ENCODE measurements at places on chromosomes 2 and 18. TPM values are rescaled to one million over a fixed set of nuclear protein-coding genes. Genes with fewer than 3 reads are reported as not detected.

DNA sequence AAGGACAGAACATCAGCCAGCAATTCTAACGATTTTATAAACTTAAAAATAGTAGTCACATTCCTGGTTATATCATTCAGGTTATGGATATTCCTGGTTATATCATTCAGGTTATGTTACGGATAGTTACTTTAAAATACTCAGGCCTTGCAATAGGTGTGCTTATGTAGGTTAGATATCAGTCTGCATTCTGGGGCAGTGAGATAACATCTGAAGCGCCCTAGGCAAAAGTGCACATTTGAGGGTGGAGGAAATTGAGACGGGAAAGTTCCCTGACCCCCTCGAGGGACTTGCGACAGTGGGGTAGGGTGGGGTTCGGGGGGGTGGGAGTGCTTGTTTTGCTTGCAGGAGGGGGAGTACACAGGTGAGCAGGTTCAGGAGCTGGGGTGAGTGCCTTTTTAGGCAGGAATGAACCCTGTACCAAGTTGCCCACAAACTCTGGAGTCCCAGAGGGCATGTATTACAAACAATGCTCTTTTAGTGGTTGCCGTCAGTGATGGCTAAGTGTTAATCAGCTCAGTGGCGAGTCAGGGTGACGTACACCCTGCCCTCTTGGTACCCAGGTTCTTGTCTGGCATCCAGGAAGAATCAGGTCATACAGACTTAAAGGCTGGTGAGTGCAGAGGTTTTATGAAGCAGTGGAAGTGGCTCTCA, 31.8 kb downstream of the CREG2 start:
- DNase-seq: no peak

KANSL3 gene
- total RNA-seq: 31.8 TPM

- no peak for DNase-seq
Measured at GRCh38 chr2:170401187-170401586, 223.2 kb downstream of the MYO3B start.

UGT1A10 gene
- not detected for total RNA-seq

- no peak for DNase-seq
Measured at GRCh38 chr2:14425869-14426268, 206.6 kb upstream of the LRATD1 start.

GRCh38 chr2:28164280-28164801, 228.3 kb upstream of the FOSL2 start:
- peak; percentile 56 for DNase-seq

GRCh38 chr2:43387092-43388062, 161.0 kb upstream of the ZFP36L2 start:
- DNase-seq: no peak

DNA sequence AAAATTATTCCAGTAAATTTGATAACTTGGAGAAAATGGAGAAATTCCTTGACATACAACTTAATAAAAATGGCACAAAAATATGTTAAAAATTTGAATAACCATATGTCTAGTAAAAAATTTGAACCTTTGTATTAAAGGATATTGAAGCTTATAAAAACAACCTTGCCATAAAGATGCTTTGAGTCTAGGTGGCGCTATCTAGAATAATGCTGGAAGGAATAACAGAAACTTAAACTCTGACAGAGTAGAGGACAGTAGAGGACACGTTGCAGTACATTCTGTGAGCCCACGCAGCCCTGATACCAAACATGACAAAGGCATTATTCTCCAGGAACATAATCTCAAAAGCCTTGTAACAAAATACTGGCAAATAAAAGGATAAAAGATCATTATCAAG, 44.7 kb upstream of the ALKAL2 start:
- DNase-seq: no peak

DNA sequence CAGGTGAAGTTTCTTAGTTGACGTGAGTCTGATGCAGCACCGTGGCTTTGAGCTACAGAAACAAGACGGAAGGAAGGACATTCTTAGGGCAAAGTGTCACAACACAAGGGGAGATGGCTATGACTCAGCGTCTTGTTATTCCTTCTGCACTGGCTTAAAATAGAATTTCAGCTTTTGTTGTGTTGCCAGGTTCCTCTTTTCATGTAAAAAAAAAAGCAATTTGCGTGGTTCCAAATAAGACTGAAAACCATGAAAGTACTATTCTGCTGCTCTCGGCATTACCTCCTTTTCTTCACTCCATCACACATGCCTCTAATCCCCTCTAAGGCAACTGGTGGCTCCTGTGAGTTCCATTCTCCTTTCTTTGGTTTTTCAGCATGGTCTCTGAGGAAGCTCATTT, 150.1 kb downstream of the ANTXR1 start:
- no peak for DNase-seq

SLC4A3 gene
- 503 TPM for total RNA-seq

MARCO gene
- total RNA-seq: 15.0 TPM

KIF1A gene
- total RNA-seq: 0.65 TPM

MAP3K19 gene
- not detected for total RNA-seq

DNA sequence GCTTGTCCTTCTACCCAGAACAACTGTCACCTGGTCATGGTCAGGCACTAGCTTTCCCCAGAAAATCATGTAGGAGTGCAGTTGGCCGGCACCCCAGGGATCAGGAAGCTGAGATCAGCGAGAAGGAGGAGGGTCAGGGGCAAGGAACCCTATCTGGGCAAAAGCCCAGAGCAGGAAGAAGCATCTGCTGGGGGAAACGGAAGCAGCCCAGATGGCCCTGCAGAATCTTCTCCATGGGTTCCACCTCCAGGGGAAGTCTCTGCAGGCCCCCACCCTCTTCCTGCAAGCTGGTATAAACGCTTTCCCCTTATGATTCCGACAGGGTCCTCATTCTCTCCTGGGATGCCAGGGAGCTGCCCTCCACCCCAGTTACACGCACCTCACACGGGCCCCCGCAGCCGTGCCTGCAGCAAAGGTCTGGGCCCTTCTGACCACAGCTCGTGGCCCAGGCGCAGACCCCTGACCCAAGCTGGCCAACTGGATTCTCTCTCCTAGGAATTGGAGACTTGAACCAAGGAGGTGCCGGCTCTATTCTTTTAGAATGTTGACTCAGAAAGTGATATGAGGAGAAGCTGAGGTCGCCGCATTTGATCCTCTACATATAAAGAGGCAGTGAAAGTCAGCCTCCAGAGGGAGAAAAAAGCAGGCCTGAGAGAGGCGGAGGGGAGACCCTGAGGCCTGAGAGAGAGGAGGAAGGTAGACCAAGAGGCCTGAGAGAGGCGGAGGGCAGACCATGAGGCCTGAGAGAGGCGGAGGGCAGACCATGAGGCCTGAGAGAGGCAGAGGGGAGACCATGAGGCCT, 71.0 kb downstream of the STPG4 start:
- peak; percentile 71 for DNase-seq

PTPRN gene
- not detected for total RNA-seq

DNA sequence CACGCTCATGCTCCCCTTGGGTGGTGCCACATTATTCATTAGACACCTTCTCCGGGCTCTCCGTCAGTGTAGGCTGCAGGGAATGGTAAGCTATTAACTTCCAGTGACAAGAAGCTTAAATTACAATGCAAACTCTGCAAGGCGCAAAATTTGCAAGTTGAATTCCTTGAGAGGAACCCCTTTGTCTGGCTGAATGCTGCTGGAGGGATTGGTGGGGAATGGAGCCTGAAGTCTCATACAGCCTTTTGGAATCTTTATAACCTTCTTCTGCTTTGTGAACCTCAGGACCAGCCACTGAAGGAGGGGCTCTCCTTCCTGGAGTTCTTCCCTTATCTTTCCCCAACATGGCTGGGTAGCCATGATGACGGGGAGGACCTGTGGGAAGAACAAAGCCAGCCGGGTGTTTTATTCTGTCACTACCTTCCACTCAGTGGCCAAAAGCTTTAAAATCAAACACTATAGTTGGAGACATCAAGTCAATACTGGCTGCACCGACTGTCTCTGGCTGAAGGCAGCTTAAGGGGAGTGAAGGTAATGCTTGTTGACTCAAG, 220.9 kb upstream of the EPHA4 start:
- DNase-seq: no peak

GRCh38 chr2:27407798-27408491, 1.4 kb downstream of the PPM1G start:
- no peak for DNase-seq

CHRND gene
- not detected for total RNA-seq

- DNase-seq: no peak
Measured at GRCh38 chr2:74414441-74414840, 7.0 kb downstream of the C2orf81 start.

DNA sequence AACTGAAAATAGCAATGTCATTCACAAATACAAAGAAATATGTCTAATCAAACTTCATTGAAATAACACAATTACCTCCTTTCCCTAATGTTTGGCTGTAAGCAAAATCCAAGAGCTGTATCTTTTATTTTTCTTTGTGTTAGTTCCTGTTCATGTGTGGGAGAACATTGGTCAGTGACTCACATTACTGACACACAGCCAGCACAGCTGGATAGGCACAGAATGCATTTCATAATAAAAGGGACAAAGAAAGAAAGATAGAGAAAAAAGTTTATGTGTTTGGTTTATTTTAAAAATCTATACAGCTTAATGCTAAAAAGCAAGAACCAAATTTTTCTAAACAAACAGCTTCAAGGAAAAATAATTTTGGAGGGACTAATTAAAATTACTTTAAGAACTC, 185.6 kb upstream of the COL3A1 start:
- peak; percentile 63 for DNase-seq

ZRANB3 gene
- total RNA-seq: 1.7 TPM

GRCh38 chr2:99998651-99999320, 143.6 kb downstream of the AFF3 start:
- no peak for DNase-seq

ALK gene
- 0.16 TPM for total RNA-seq

GRCh38 chr2:57313678-57314077, 732.9 kb upstream of the VRK2 start:
- no peak for DNase-seq

DNA sequence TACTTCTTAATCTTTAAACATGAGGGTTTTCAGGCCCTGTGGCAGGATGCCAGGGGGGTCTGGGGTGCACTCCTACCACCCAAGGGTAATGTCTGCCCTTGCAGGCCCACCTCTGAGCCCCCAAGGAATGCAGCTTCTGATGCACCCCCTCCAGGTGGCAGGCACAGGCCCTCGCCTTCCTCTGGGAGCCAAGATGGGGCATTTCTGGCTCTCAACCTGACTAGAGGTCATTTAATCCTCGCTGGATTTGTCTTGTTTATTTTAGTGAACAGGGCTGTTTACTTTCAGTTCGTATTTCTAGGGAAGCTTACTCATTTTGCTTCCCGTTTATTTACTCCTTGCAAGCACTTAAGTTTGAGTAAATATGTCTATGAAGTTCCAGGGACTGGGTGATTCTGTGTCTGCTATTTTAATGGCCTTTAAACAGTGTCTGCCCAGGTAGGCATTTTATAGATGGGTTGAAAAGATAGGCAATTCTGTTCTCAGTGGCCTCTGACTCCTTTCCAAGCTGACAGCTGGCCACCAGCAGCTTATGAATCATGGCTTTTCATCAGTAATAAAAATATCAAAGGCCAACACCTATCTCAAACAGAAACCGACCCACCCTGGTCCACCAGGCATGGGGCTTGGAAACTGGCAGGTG, 11.1 kb upstream of the DNPEP start:
- no peak for DNase-seq

SLC40A1 gene
- total RNA-seq: 48.2 TPM

TMEM182 gene
- 187 TPM for total RNA-seq

TUBA4B gene
- total RNA-seq: not detected

DNA sequence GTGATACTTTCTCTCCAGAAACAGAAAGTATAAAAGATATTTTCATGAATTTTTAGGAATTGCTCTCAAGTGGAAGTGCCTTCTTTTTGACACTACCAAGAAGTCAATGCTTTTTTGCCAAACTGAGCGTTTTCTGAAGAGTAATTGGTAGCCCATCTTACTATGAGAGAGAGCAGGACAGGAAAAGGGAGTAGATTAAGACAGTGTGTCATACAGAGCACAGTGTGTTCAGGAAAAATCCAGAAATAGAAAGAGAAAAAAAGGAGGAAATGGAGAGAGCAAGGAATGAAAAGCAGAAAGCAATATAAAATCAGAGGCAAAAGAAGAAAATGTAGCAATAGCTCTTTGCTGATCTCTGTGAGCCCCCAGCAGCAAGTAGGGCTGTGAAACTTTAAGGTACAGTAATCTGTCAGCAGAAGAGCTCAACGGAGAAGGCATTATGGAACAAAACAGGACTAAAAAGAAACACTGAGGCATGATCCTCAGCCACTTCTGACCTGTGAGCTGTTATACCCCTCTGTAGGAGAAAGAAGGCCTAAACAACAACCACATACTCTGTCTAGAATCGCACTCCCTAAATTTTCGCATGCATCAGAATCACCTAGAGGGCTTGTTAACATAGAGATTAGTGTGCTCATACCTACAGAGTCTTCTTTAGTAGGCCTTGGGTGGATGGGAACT, 15.0 kb upstream of the PGAP1 start:
- no peak for DNase-seq

DNA sequence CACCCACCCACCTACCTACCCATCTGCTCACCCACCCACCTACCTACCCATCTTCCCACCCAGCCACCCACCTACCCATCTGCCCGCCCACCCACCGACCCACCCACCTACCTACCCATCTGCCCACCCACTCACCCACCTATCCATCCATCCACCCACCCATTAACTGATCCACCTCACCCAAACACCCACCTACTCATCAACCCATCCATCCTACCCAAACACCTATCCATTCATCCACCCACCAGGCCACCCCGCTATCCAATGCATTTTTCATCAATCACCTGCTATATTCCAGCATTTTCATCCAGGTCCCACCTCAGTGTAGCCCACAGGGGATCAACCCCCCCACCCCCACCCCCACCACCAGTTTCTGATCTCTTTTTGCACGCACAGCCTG, 121.8 kb downstream of the GLI2 start:
- DNase-seq: no peak

DNA sequence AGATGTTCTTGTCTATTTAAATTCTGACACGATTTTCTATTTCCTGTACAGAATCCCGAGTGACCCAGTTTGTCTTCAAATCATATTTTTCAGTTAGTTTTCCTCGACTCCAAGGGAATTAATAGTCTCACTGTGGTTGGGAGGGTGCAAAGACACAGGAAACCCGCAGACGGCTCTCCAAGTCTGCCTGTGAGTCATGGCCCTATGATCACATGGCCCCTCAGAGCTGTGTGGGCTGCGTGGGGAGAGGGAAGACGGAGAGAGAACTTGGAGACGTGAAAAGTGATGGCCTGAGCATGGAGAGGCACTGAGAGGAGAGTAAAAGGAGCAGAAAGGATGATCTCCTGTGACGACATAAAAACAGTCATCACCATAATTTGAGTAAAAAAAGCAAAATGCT, 989.9 kb downstream of the DCDC2C start:
- no peak for DNase-seq

ASPRV1 gene
- 0.78 TPM for total RNA-seq

All from Right ventricle myocardium superior (tissue), 1 donor.